Lung (tissue), 17 donors: ENCODE measurements at places on chromosomes 6 and 20.

DNA sequence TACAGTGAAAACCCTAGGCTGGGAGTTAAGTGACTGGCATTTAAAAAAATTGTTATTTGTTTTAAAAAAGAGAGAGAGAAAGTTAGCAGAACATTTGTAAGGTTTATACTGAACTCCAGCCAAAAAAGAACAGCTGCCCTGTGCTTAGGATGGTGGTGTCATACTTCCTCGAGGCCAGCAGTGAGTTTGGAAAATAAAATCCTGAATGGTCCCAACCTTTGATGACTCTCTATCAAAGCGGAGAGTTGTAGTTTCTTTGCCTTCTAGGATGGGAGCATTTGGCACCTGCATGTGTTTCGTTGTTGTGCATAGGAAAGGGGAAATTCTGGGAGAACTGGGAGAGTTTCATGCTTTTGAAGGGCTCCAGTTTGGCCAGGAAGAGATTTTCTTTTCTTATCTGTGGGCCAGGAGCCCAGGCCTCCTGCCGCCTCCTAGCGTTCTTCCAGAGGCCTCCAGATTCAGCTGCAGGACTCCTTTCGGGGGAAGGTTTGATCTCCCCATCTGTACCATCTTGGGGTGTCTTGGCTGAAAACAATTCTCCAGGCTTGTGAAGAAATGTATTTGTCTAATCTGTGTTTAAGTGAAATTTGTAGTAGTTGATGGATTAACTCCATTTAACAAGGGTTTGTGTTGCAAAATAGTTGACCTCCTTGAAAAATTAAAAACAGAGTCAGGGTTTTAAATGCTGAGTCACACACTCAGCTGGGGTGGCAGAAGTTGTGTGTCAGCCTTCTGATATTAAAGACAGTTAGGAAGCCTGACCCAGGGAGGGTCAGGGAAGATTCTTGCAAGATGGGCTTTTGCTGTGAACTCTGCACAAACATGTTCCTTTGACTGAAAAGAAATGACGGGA is 63.4 kb downstream of the TXNDC5 start:
- peak; percentile 86 for DNase-seq

GRCh38 chr20:31605902-31606803 is 1.1 kb downstream of the ID1 start:
- peak; percentile 53 for DNase-seq

DNA sequence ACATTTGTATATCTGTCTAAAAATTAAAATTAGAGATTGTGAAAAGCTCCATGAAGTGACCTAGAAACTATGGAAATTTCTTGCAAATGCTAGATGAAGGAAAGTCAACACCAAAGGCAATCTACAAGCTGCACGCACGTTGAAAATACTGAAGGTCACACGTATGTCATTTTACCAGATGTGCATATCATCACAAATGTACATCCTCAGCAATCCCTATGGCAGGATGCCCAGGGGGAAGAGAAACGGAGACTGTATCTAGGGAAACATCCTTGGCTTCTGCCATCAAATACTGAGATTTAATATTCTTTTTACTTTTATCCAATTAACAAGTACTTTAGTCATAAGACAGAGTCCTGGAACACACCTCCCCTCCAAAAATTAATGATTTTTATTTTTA is 672.0 kb downstream of the RNF144B start:
- DNase-seq: no peak

DNA sequence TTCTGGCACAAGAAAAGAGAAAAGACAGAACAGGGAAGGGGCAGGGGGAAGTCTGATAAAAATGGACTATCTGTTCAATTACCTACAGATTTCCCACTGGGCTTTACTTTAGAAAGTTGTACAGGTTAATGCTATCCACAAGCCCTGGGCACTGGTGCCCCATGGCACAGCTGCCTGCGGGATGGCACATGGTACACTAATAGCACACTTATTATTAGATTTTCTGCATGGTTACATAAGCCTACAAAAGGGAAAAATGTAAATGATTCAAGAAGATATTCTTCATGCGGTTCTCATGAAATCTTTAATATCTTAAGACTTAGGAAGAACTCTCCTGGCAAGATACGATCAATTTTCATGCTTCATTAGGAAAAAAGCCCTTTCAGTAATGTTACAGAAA is 137.5 kb downstream of the GMPR start:
- no peak for DNase-seq

DNA sequence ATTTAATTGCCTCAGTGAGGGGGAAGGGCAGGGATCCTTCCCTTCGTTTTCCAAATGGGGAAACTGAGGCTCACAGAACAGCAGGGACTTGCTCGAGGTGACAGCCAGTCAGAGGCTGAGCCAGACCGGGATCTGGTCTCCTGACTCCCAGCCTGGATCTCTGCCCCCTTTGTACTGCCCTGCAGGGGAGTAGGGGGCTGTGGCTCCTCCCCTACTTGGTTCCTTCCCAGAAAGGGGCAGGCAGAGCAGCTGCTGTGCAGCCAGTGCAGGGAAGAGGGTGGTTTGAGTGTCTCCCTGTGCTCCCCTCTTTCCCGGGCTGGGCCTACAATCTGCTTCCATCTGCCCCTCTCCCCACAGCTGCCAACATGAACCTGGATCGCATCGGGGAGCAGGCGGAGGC is 37.6 kb downstream of the UQCC2 start:
- DNase-seq: no peak

DNA sequence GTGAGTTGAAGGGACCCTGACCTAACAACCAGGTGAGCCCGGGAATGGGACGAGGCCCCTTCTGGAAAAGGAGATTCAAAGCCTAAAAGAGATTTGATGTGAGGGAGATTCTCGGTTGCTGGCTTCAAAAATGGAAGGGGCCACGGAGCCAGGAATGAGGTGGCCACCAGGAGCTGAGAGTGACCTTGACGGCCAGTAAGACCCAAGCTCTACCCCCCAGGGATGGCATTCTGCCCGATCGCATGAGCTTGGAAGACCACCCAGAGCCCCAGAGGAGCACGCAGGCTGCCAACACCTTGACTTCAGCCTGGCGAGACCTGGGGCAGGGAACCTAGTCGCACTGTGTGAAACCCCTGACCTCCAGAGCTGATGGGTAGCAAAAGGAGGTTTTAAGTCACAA is 163.9 kb downstream of the BMP7 start:
- DNase-seq: no peak

- DNase-seq: no peak
These were observed 18.0 kb downstream of the HRH3 start for GRCh38 chr20:62202083-62202395.

- no peak for DNase-seq
These were observed 230.8 kb upstream of the FLRT3 start for GRCh38 chr20:14568225-14568624.

DNA sequence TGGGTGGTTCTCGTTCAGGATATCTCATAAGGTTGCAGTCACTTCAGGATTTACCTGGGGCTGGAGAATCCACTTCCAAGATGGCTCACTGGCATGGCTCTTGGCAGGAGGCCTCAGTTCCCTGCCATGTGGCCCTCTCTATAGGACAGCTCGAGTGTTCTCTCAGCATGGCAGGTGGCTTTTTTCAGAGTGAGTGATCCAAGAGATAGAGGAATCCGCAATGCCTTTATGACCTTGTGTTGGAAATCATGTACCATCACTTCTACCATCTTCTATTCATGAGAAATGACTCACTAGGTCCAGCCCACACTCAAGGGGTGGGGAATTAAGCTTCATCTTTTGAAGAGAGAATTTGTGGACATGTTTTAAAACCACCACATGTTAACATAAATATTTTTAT is 37.8 kb downstream of the PPP1R16B start:
- DNase-seq: no peak

DNA sequence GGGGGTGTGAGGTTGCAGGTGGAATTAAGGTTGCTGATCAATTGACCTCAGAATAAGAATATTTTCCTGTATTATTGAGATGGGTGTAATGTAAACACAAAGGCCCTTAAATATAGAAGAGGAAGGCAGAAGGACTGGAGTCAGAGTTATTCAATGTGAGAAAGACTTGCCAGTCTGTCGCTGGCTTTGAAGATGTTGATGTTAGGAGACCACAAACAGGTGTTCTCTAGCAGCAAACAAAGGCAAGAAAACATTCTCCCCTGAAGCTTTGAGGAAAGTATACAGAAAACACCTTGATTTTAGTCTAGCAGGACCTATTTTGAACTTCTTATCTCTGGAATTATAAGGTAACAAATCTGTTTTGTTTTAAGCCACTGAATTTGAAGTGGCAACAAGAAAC is 138.9 kb upstream of the PTPRK start:
- no peak for DNase-seq

DNA sequence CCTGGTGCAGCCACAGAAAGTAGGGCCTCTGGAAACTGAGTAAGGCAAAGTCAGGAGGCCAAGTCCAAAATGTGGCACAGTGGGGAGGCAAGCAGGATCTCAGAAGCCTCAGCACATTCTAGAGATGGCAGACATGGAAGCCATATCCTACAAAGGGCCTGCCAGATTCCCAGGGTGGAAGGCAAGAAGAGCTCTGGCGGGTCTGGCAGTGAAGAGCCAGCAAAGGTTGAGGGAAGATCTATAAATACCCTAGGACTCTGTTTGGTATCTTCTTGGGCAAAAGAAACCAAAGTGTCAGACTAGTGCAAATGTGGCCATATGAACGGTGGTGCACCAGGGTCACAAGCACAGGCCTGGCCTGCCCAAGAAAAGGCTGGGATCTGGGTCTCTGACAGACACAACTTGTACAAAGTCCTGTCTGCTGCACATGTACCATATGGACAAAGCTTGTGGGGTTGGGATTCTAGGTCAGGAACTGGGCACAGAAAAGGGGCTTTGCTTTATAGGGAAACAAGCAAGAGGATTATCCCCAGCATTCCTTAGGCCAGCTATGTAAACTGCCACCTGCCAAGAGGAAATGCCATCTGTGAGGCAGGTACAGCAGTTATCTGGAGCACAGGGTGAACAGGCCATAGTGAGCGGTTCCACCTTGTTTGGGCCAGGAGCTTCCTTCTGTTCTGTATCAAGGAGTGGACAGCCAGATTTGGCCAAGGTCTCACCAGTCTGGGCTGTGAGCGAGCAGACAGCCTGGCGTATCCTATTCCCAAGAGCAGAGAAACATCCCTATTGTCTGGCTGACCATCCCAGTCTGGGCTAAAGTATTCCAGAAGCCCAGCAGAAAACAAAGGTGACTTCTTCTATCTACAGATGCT is 36.3 kb upstream of the SLC4A11 start:
- no peak for DNase-seq

- peak; percentile 52 for DNase-seq
These were observed 33.1 kb downstream of the FGD2 start for GRCh38 chr6:37038292-37039198.

DNA sequence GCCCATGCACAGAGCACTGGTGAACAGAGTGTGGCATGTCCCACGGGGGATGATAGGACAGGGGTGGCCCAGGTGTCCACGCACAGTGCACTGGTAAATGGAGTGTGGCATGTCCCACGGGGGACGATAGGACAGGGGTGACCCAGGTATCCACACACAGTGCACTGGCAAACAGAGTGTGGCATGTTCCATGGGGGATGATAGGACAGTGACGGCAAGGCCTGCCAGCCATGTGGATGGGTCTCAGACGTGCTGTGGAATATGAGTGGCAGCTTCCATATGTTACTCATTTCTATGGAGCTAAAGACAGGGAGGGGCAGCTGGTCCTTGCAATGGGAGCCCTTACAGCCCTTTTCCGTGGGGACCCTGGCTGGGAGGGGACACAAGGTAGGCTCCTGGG is 168.7 kb downstream of the CDH4 start:
- no peak for DNase-seq

- DNase-seq: no peak
These were observed 6.3 kb upstream of the ZNF76 start for GRCh38 chr6:35253249-35253648.
